ENCODE measurements at places on chromosomes 16 and 17. TPM values are rescaled to one million over a fixed set of nuclear protein-coding genes. Genes with fewer than 3 reads are reported as not detected.
A peak's percentile ranks its signal among the peaks of the same experiment; 100 is the strongest.

- DNase-seq, result peak; percentile 37
Observed at GRCh38 chr17:59830007-59830630, 62.6 kb downstream of the TUBD1 start.

GRCh38 chr16:53732296-53732929, 28.5 kb downstream of the FTO start:
- peak; percentile 69 for DNase-seq

- DNase-seq, result no peak
Observed at GRCh38 chr17:70750983-70751382, 581.7 kb downstream of the KCNJ2 start.

DNA sequence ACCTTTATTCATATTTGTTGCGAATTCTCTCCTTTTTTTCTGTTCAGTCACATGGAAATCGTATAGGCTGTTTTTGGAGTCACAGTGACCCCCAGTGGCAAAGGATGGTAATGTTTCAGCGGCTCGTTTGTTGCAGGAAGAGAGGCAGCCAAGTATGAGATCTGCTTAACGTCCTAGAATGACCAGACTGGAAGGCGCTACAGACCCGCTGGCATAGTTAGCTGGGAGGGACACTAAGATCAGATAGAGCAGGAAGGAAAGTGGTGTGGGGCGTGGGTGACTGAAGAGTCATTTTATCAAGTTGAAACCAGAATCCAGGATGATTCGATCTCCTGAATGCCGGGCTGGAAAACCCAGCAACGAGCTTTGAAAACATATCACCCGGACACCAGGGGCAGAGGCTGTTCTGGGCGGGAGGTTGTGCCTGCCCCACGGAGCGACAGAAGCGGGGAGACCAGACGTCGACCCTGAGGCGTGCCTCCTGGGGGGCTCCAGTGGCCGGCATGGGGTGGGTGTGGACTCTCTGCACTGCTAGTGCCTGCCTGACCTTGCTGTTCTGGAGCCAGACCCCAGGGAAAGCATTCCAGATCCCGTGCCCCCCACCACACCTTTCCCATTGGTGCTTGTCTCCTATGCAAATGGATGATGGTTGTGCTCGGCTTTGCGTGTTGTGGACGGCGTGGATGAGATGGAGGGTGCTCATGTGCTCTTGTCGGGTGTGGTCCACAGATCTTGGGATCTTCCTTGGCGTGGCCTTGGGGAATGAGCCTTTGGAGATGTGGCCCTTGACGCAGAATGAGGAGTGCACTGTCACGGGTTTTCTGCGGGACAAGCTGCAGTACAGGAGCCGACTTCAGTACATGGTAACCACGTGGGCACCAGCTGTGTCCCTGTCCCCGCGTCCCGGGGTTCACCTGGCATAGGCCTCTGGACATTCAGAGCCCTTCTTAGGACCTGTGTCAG, 7.7 kb downstream of the IL34 start:
- peak; percentile 93 for DNase-seq

GRCh38 chr17:8382052-8382879, 727 bp downstream of the RPL26 start:
- peak; percentile 43 for DNase-seq

CDH13 gene
- total RNA-seq, result 210 TPM
